ENCODE measurements at places on chromosomes 1 and 21.

GRCh38 chr1:48757363-48757762, 19.3 kb downstream of the BEND5 start:
- no peak for DNase-seq

DNA sequence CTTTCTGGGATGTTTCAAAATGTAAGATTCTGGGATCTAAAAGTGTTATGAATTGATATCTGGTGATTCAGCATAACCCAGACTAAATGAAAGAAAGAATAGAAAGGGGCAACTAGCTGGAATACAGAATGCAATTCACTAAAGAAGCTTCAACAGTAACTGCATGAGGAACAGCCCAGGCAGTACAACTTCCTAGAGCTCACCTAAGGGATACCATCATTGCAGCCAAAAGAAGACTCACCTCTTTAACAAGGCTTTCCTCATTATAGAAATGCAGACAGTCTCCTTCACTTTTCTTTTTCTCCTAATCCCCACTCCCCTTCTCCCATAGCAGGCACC, 6.3 kb downstream of the RGS5 start:
- no peak for DNase-seq

DNA sequence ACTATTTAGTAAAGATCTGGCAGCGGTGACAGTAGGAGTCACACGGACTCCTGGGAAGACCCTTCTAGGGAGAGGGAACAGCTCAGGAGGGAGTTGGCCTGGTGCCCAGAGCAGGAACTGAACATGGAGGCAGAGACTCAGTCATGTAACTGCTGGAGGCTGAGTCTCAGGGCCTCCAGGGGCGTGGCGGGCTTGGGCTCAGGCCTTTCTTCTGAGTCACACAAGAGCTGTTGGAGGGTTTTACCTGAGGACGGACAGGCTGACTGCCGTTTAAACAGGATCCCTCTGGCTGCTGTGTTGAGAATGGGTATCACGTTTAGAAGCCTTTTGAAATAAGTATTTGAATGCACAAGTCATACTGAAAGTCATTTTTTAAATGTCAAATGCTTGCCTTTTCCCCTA, 7.2 kb upstream of the ETS2 start:
- DNase-seq: no peak

- DNase-seq: no peak
Measured at GRCh38 chr1:236575523-236575922, 28.8 kb downstream of the HEATR1 start.

DNA sequence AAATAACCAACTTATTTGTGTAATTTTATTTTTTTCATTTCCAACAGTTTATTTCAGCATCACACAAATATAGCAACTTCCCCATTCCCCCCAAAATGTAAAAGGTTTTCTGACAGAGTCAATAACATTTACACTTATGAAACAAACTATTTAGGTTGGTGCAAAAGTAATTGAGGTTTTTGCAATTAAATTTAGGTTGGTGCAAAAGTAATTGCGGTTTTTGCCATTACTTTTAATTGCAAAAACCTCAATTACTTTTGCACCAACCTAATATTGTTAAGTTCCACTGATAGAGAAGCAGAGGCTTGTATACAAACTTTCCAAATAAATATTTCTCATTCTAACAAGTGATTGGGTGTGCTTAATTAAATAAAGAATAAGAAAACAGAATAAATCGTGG, 270.9 kb upstream of the DUSP10 start:
- no peak for DNase-seq

DNA sequence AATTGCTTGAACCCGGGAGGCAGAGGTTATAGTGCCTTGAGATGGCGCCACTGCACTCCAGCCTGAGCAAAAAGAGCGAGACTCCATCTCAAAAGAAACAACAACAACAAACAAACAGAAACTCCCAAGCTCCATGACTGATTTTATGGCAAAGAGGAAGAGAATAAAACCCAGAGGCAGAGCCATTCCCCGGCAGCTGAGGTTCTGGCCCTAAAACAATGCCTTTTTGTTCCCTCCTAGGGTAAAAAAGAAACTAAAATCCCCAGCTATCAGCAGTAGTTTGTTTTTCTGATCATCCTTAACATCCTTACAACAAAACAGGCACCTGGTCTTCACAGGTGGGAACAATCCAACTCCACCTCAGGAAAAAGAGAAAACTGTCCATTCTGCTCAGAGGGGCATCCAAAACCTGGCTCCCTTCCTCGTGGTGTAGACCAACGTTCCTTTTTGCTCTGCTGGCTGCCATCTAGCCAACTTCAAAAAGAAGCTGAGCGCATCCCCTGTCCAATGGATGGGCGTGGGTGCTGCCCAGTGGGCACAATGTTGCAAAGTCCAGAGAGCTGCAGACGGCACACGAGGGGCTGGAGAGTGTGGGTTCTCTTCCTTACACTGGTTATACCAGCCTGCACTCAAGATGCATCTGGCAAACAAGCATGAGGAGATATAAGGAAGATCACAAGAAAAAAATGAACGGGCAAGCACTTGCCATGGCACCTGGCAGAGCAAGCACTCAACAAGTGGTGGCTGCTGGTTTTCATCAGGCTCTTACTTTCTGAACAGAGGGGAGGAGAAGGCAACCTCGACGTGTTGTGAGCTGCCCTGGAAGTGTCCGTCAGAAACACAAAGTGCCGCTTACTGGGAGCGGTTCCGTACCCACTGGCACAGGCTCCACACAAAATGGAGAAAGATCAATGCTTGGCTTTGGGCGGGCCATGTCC, 54.7 kb downstream of the SLC66A1 start:
- DNase-seq: no peak

- no peak for DNase-seq
Measured at GRCh38 chr1:171298696-171299095, 15.3 kb upstream of the FMO4 start.

- DNase-seq: no peak
Measured at GRCh38 chr1:57675776-57676175, 251.9 kb upstream of the DAB1 start.

DNA sequence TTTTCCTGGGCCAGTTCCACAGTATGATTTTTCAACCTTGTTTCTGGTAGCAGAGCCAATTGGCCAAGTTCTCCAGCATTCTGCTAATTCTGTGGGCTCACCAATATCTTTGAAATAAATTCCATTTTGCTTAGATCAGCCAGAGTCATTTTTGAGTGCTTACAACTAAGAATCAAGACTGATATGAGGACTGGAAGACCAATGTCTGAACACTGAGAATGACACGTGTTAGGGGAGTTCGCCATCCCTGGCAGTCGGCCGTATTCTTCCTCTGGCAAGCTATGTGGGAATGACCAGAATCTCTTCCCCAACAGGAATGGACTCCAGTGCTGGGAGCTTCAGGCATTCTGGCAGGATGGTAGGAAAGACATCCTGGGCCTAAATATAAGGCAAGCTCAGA, 4.9 kb upstream of the TENT5C start:
- DNase-seq: no peak

DNA sequence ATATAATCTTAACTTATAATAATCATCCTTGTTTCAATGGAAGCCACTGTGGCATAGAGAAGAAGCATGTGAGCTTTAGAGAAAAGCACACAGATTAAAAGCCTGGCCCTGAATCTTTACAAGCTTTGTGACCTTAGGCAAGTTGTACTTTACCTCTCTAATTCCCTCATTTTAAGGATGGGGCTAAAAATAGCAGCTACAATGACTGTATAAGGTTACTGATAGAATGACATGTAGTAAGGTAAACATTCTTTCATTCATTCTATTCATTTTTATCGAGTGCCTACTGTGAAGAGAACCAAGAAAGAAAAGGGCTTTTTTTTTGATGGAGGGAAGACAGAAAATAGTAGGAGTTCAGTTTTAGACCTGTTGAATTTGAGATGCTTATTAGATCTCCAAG, 25.6 kb downstream of the CDKN2C start:
- DNase-seq: no peak

GRCh38 chr1:45892068-45892785, 88.8 kb downstream of the MAST2 start:
- no peak for DNase-seq

- DNase-seq: no peak
Measured at GRCh38 chr1:86466109-86466844, 2.5 kb upstream of the CLCA1 start.

DNA sequence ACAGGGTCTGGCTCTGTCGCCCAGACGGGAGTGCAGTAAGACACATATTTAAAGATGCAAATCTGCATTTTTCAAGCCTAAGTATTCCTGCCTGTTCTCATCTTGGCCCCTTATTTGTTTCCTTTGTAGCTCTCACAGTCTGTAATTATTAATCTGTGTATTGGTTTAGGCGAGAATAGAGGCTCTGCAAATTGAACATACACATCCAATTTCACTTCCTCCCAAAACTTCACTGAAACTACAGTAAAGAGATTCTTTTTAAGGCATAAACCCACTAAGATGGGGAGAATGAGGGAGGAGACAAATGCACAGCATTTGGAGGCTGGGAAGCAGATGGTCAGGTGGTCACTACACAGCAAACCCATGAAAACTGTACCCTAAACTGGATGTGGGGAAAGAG, 21.0 kb downstream of the HMGN2 start:
- no peak for DNase-seq

DNA sequence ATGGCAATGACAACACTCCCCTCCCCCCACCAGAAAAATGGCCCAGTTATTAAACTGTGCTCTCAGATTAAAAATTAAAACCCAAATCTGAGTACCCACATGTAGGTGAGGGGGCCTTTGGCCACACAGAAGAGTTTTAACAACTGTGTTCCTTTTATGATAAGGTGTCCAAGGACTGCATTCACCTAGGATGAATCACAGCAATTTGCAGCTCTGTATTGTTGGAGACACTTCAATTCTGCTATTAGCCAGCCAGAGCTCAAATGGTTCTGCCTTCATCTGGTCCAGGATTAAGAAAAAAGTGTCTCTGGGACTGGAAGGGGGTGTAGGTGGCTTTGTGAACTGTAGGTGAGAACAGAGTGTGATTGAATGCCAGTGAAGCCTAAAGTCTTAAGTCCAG, 43.3 kb upstream of the DIRAS3 start:
- no peak for DNase-seq

DNA sequence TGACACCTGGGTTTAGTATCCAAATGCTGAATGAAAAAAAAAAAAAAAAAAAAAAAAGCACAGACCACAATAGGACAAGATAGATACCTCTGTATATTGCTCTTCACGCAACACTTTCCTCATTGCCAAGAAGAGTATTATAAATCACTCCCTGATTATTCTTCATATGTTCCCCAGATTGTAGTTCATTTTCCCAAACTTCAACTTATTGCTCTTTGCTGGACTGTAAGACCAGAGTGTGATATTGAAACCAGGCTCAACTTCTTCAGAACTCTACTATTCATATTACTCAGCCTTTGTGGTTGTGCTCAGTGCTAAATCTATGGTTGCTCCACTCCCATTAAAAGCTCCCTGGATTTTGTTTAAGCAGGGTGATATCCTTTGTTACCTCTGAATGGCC, 180.4 kb downstream of the NTMT2 start:
- DNase-seq: no peak

Data from substantia nigra (tissue), 51 donors.